ENCODE measurements at places on chromosomes 1 and 21.

- H3K36me3 ChIP-seq: 0 out of 2 replicates have a peak, but pooled peaks cover 7% of the 10 kb centered on the region
- no peak for DNase-seq
- H3K27me3 ChIP-seq: no peaks in the 10 kb centered on the region
- no peaks in the 10 kb centered on the region for H3K4me1 ChIP-seq
- no peak overlapping the region for H3K27ac ChIP-seq
These were observed 15.1 kb downstream of the IFNAR1 start for GRCh38 chr21:33339918-33340317.

DNA sequence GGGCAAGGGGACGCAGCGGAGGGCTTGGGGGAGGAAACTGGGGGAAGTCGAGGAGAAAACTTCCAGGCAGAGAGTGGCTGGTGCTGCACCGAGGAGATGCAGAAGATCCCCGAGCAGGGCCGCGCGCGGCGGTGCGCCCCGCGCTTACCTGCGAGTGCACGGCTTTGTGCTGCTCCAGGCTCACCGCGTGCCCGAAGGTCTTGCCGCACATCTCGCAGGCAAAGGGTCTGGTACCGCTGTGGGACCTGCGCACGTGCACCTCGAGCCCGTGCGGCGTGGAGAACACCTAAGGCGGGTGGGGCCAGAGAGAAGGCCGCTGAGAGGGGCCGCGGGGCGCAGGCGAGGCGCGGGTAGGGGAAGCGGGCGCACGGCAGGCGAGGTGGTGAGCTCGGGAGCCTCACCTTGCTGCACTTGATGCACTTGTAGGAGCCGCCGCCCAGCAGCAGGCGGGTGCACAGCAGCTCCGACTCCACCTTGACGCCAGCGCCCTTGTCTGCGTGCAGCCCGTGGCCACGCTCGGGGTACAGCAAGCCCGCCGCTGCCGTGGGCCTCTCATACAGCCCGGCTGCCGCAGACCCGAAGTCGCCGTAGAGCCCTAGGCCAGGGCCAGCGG, 6.4 kb downstream of the GFI1 start:
- DNase-seq: peak; percentile 71
- peak overlapping the region; percentile 75 for H3K4me3 ChIP-seq
- H3K27me3 ChIP-seq: peaks cover 100% of the 10 kb centered on the region
- no peaks in the 10 kb centered on the region for H3K36me3 ChIP-seq
- H3K4me1 ChIP-seq: peaks cover 26% of the 10 kb centered on the region

DNA sequence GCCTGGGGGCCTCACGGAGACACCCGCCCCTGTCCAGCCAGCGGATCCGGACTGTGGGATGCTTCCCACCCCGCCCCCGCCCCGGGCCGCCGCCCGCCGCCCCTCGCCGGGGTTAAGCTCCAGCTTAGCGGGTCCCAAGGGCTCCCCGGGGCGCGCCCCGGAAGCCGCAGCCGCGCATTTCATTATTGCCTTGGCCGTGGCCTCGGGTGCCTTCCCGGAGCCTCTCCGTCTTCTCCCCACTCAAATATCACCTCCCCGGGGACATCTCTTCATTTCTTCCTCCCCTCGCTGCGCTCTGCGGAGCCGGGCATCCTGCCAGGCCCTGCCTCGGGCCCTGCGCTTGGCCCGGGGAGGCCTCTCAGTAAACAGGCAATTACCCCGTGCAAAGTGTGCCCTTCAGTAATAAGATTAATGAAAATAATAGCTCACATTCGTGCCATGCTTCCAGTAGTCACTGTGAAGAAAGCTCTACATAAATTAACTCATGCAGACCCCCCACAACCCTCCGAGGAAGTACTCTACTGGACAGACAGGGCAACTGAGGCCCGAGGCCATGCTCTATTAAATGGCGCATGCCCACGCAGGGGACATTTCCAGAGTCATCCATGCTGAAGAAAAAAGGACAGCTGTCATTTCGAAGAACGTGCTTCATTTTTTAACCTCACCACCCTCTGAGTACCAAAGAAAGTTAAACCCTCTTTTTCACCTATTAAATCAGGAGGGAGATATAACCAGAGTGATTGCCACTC, 49.9 kb upstream of the LAPTM5 start:
- H3K27ac ChIP-seq: no peak overlapping the region
- H3K27me3 ChIP-seq: no peaks in the 10 kb centered on the region
- H3K4me3 ChIP-seq: no peak overlapping the region
- H3K4me1 ChIP-seq: peaks cover 32% of the 10 kb centered on the region
- no peaks in the 10 kb centered on the region for H3K36me3 ChIP-seq

- no peaks in the 10 kb centered on the region for H3K36me3 ChIP-seq
- no peak overlapping the region for H3K27ac ChIP-seq
- no peak for DNase-seq
- no peak overlapping the region for H3K4me3 ChIP-seq
- peaks cover 11% of the 10 kb centered on the region for H3K4me1 ChIP-seq
These were observed 122.2 kb downstream of the NOS1AP start for GRCh38 chr1:162191396-162192305.

DNA sequence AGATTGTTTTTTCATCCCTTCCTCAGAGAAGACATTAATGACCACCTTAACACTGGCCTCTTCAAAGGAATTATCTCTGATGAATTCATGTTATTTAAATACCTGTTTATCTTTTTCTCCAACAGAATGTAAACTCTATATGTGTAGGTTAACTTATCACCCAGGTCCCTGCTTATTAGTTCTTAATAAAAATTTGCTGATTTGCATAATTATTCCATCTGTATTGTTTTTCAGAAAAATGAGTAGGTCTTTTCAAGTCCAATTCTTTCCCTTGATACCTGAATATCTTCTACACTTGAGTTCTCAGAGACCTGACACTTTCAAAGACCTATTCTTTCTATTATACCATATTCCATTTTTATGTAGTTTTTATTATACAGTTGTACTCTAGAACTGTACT, 886.7 kb upstream of the TMPRSS15 start:
- no peak for DNase-seq
- H3K27ac ChIP-seq: no peak overlapping the region
- no peaks in the 10 kb centered on the region for H3K27me3 ChIP-seq
- H3K36me3 ChIP-seq: no peaks in the 10 kb centered on the region
- no peaks in the 10 kb centered on the region for H3K4me1 ChIP-seq

GRCh38 chr21:37071561-37072273, 1.2 kb downstream of the PIGP start:
- DNase-seq: peak; percentile 20
- no peaks in the 10 kb centered on the region for H3K36me3 ChIP-seq
- no peak overlapping the region for H3K27ac ChIP-seq
- peaks cover 5% of the 10 kb centered on the region for H3K4me1 ChIP-seq
- H3K4me3 ChIP-seq: peak overlapping the region; percentile 72
- peaks cover 44% of the 10 kb centered on the region for H3K27me3 ChIP-seq

DNA sequence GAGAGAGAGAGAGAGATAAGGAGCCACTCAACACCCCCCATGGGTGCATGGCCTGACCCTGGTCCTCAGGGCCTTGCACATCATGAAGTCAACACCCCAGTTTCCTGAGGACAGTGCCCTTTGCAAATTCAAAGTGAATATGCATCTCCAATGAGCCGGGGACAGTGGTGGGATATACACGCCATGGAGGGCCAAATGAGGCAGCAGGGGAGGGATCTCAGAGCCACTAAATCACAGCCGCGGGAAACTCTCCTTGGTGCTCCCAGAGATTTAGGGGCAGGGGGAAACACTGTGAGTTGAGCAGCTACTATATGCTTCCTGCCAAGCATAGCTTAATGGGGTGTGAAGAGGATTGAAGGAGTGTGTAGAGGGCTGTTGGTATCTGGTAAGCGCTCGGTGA, 35.5 kb downstream of the MATN1 start:
- no peaks in the 10 kb centered on the region for H3K36me3 ChIP-seq
- no peak overlapping the region for H3K4me3 ChIP-seq
- peaks cover 5% of the 10 kb centered on the region for H3K27me3 ChIP-seq
- DNase-seq: no peak

DNA sequence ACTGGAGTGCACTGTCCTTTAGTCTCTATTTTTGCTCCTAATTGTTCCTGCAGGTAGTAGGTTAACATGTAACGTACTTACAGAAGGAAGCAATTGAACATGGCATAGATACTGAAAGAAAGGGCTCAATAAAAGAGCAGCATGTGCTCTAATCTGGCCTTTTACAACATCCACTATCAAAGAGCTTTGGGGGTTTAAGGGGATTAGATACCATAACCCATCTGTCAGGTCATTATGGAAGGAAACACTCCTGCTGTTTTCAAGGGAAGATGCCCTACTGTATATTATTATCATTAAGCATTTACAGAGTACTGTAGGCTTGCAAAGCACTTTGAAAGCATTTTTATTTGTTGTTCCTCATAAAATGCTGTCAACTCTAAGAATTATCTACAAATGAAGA, 152.8 kb downstream of the TTLL7 start:
- H3K4me3 ChIP-seq: no peak overlapping the region
- no peaks in the 10 kb centered on the region for H3K27me3 ChIP-seq

- H3K27me3 ChIP-seq: peaks cover 13% of the 10 kb centered on the region
- H3K27ac ChIP-seq: no peak overlapping the region
- no peak overlapping the region for H3K4me3 ChIP-seq
- no peaks in the 10 kb centered on the region for H3K36me3 ChIP-seq
- H3K4me1 ChIP-seq: peaks cover 30% of the 10 kb centered on the region
- no peak for DNase-seq
These were observed 83.4 kb downstream of the FOXD2 start for GRCh38 chr1:47521034-47521881.

DNA sequence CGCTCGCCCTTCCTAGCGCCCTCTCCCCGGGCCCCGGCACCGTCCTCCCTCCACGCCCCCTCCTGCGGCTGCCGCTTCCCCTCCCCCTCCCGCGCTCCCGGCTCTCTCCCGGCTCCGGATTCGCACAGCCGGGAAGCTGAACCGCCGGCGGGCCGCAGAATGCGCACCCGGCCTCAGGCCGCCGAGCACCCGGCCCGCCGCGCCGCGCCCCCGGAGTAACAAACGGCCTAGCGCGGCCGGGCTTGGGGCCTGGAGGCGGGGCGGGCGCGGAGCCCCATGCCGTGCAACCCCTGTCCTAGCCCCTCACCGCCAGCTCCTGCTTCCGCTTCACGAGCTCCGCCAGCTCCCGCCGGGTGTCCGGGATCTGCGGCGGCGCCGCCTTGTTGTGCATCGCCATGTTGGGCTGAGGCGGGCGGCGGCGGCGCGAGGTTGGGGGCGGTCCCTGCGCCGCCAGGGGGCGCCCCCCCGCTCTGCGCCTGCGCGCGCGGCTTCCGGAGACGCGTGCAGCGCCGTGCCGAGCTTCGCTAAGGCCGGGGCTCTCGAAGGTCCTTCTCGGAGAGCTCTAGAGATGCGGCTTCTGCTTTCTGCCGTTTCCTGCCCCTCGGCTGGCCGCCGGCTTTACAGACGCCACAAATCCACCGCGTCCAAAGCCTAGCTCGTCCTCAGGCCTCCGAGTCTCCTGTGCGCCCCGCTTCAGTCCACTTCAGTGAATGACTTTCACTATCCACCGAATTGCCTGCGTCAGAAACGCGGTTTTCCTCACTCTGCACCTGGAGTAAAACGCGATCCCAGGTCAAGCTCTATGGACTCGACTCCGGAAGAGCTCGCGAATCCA, at the start of gene MEAF6:
Gene MEAF6, minus strand, starts transcription at position 417 of the 835 bp plus-strand sequence. Its CDS starts 20 bp downstream, at position 397.
- peaks cover 19% of the 10 kb centered on the region for H3K4me1 ChIP-seq
- no peaks in the 10 kb centered on the region for H3K27me3 ChIP-seq
- DNase-seq: peak; percentile 88
- H3K27ac ChIP-seq: peak within 1 kb of the TSS; percentile 98

DNA sequence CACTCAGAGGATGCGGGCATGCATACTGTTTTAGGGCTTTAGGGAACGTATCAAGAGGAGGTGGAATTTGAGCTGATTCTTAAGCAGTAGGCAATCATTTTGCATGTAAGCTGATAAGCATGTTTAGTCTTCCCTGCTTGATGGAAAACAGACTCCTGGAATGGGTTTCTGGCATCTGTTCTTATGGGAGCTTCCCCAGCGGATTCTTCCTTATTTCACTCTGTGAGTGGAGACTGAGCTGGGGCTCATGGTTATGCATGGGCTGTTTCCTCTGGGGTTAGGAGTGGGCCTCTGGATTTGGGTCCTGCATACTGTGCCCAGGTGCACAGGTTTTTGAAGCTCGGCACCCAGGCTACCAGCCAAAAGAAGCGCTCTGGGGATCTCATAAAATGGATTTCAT, 93.4 kb downstream of the DIRAS3 start:
- no peak for DNase-seq
- no peak overlapping the region for H3K27ac ChIP-seq
- H3K4me3 ChIP-seq: no peak overlapping the region
- H3K4me1 ChIP-seq: no peaks in the 10 kb centered on the region
- no peaks in the 10 kb centered on the region for H3K27me3 ChIP-seq
